ENCODE measurements at places on chromosomes 1 and 21.

DNA sequence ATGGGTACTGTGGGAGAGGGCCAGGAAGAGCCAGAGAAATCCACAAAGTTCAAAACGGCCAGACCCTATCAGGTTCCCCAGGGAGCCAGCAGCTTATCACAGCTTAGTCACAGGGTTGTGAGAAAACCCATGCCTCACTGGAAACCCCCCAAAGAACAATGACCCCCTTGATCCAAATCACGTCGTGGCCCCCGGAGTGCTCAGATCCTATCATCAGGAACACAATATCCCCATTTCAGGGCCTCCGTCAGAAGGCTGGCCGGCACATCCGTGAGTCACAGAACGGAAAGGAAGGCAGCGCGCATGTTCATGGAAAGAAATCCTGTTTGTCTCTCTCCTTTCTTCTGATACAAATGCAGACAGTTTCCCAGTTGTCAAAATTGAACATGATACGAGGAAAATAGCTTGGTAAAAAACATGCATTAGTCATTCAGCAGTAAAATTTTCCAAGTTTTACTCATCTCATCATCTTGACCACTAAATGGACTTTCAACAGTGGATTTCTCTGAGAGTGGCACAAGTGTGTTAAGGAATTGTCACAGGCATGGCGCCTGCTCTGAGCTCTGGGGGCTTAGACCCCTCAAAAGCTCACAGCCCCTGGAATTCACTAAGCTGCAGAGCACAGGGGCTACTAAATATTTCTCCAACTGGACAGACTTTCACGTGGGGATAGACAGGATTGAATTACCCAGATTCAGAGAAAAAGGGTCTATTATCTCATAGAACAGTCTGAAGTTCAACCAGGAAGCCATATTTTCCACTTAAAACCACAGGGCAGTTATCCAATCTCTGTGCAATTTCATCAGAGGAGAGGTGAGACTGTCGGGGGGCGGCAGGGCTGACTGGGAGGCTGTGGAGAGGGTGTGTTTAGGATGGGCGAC, 124.8 kb downstream of the RIPK4 start:
- DNase-seq, result no peak

DNA sequence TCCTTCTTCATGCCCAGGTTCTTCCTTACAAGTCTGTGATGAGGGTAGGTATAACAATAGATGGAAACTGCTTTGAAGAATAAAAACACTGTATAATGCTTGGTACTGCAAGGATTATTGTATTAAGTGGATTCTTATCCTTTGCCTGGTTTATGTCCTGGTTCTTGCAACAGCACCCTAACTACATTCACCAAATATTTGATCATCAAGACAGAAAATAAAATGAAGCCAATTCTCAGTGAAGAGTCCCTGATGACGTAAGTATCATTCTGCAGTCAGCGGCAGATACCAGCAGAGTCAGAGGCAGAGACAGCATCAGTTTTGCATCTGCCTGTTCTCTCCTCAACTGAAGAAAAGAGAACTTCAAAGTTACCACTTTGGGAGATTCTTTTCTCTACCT, 19.7 kb downstream of the ARHGEF11 start:
- DNase-seq, result no peak

GRCh38 chr1:110927484-110928075, 36.1 kb downstream of the LRIF1 start:
- DNase-seq, result peak; percentile 2

DNA sequence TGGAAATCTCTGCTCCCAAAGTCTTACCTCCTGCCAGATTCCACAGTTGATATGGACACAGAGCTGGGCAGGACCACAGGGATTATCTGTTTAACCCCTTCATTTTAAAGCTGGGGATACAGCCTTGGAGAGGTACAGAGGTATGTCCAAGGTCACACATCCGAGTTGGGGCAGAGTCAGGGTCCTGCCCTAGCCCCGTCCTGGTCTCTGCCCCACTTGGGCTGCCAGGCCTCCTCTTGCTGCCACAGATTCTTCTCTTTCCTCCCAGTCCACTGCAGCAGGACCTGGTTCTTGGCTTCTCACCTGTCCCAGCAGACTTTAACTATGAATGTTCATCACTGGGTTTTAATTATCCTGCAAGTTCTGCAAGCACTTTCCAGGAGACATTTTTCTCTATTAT, 258.3 kb downstream of the MATN1 start:
- DNase-seq, result no peak

GRCh38 chr1:167375949-167376348, 142.4 kb downstream of the CD247 start:
- DNase-seq, result no peak

GRCh38 chr1:176073524-176074157, 133.4 kb downstream of the COP1 start:
- peak; percentile 87 for DNase-seq

GRCh38 chr1:156438278-156438987, 62.1 kb downstream of the MEF2D start:
- no peak for DNase-seq

DNA sequence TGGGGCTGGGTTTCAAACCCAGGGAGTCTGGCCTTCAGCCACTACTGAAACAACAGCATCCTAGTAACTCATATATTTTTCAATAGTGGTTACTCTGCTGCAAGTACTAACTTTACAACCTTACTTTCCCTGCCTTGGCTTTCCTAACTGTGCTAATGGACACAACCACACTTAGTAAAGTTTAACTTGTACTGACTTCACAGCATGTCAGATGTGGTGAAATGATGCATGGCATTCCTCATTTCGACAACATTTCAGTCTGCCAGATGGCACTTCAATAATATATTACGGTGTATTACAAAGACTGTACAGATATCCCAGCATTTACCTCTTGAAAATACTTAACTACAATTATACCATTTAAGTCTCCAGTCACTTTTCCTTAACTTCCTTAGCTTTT, 27.8 kb downstream of the LRRC7 start:
- DNase-seq, result no peak

GRCh38 chr1:79040424-79041082, 34.0 kb upstream of the ADGRL4 start:
- no peak for DNase-seq

DNA sequence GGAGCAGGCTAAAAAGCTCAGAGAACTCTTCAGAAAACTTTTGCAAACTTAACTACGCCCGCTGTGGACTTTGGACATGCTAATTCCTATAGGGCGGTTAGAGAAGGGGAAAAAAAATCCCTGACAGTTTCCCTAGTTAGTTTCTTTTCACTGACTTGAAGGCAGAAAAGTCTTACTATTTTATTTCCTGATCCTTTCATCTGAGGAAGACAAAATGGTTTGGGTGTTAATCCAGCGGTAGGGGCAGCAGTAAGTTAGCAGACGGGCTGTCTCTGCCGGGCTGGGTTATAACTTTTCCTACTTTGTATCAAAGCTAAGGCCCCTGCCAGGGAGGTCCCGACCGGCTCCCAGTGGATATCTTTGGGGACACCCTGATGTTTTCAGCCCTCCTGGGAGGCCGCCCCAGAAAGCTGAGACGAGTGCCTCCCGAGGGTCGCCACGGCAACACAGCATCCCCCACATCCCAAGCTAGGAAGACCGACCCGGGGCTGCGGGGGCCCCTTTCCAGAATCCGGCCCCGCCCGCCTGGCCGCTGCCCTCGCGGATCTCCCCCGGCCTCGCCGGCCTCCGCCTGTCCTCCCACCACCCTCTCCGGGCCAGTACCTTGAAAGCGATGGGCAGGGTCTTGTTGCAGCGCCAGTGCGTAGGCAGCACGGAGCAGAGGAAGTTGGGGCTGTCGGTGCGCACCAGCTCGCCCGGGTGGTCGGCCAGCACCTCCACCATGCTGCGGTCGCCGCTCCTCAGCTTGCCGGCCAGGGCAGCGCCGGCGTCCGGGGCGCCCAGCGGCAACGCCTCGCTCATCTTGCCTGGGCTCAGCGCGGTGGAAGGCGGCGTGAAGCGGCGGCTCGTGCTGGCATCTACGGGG, 162.6 kb downstream of the RUNX1 start:
- DNase-seq, result no peak

- DNase-seq, result no peak
Observed at GRCh38 chr1:161131523-161132409, 701 bp downstream of the DEDD start.

DNA sequence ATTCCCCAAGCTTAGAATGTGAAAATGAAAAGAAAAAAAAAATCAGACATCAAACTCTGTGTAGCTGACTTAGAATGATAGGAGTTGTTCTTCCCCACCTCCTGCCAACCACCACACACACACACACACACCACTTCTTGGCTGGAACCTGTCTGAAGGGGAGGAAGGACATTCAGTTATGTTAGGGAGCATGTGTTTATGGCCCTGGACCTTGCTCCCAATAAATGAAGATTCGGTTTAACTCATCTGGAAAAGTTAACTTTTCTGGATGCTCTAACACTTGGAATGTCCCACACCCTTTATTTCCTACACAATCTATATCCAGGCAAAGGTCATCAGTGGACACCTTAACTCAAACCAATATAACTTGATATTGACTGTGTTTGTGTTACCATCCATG, 112.4 kb downstream of the DAB1 start:
- no peak for DNase-seq

GRCh38 chr1:204940591-204940990, 69.9 kb downstream of the NFASC start:
- DNase-seq, result no peak

- no peak for DNase-seq
Observed at GRCh38 chr1:50861772-50862171, 98.3 kb downstream of the FAF1 start.

GRCh38 chr1:39954324-39954869, 548 bp upstream of the MFSD2A start:
- no peak for DNase-seq

GRCh38 chr1:233114159-233114558, 163.7 kb downstream of the NTPCR start:
- peak; percentile 22 for DNase-seq

GRCh38 chr1:208924928-208925327, 658.6 kb upstream of the CAMK1G start:
- DNase-seq, result no peak

DNA sequence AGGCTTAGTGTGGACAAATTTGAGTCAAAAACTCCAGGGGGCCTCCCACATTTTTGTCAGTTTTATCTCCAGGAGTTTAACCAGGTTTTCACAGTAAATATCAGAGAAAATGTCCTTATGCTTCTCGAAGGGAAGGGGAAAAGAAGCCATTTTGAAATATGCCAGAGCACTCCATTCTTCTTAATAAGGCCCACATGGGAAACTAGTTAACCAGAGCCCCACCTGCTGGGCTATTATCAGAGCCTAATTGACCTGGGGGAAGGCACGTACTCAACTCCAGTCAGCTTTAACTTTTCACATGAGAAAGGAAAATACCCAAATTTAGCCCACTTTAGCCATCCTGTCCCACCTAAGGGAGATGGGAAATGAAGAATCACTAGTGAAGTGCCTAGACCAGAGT, 296.3 kb downstream of the PTBP2 start:
- DNase-seq, result no peak

GRCh38 chr21:21383126-21383525, 384.9 kb downstream of the NCAM2 start:
- no peak for DNase-seq

- DNase-seq, result no peak
Observed at GRCh38 chr1:18238190-18238589, 130.6 kb downstream of the IGSF21 start.

GRCh38 chr1:156973417-156973816, 53.0 kb downstream of the LRRC71 start:
- DNase-seq, result no peak

All from T47D (cell line).